ENCODE measurements at places on chromosomes 1 and 21.
A peak's percentile ranks its signal among the peaks of the same experiment; 100 is the strongest.

DNA sequence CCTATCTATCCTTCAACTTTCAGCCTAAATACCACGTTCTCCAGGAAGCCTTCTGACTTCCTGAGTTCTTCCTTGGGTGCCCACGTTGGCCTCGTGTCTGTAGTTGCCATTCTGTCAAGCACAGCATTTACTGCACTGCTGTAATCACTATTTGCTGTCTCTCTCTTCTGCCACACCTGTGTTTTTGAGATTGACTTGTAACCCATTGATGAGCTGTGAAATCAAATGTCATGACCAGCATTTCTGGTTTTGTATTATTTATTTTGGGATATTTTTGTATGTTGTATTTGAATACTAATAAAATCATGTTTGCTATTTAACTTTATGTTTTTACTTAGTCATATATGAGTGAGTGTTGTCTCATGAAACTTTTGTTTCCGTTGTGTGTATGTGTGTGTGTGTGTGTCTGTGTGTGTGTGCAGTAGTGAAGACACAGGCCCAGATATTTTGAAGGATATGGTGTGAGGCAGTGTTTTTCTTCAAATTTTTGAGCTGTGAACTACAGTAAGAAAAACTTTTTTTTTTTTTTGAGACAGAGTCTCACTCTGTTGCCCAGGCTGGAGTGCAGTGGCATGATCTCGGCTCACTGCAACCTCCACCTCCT, 126.2 kb upstream of the SERBP1 start:
- DNase-seq = no peak

- peak; percentile 85 for DNase-seq
Observed at GRCh38 chr21:32612075-32612998, at the start of gene CFAP298. TSS of gene CFAP298 (minus strand) at chr21:32612377. CDS start at chr21:32612243, 134 bp downstream.

GRCh38 chr1:185268352-185268751, 48.7 kb downstream of the IVNS1ABP start:
- DNase-seq = no peak

DNA sequence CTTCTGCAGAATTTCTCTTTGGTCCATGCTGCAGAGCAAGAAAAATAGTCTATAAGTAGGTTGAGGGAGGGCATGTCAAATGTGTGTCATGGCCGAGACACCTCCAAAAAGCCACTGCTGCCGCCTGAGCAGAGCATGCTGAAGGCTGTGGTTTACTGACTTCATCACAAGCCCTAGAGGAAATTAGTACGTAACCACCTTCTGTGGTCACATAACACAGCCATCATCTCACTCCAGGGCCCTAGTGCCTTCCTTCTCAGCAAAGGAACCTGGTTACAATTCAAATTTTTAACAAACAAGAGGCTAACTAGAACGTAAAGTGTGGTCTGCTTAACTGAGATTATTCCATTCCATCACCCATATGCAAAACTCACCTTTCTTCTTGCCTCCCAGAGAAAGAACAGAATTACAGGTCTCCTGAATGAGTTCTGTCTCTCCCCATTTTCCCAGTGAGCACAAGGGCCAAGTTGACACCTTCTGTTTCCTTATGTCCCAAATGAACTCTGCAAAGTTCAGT, at the start of gene PTPN22:
PTPN22 (minus strand) TSS at position 116 of the 517 bp plus-strand sequence.
- DNase-seq = peak; percentile 54

GRCh38 chr21:39014747-39015146, 168.5 kb downstream of the PSMG1 start:
- DNase-seq = no peak

- DNase-seq = no peak
Observed at GRCh38 chr1:194570476-194570875, 1384.1 kb upstream of the B3GALT2 start.

GRCh38 chr21:35528116-35529042, 479.3 kb upstream of the RUNX1 start:
- no peak for DNase-seq

Measured in mucosa of gallbladder (tissue), 1 donor.